ENCODE measurements at places on chromosomes 2 and 18.
A peak's percentile ranks its signal among the peaks of the same experiment; 100 is the strongest.

GRCh38 chr2:42967959-42968674, 175.7 kb upstream of the HAAO start:
- DNase-seq = no peak

GRCh38 chr2:62465039-62465740, 40.8 kb downstream of the TMEM17 start:
- no peak for DNase-seq

- DNase-seq = no peak
These were observed 1.1 kb upstream of the NEMP2 start for GRCh38 chr2:190535586-190535985.

DNA sequence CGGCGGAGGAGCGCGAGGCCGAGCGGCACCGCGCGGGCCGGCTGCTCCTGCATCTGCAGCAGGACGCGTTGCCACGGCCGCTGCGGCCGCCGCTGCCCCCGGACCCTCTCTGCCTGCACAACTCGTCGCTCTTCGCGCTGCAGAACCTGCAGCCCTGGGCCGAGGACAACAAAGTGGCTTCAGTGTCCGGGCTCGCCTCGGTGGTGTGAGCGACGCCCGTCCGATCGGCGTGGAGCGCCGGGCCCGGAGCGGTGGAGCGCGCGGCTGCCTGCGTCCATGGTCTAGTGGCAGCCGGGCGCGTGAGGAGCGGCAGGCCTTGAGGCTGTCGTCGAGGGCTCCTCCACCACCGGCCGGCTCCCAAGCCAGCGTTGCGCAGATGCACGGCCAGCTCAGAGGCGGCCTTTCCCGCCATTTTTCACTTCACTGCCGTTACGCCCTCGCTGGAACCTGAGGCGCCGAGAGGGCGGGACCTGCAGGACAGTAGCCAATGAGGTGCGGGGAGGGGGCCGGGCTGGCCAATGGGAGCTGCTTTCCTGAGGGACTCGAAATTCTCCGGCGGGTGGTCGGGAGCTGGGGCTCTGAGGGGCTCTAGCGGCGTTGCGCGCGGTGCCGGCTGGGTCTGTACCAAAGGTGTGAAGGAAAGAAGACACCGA, 1.9 kb downstream of the TLX2 start:
- DNase-seq = peak; percentile 84

DNA sequence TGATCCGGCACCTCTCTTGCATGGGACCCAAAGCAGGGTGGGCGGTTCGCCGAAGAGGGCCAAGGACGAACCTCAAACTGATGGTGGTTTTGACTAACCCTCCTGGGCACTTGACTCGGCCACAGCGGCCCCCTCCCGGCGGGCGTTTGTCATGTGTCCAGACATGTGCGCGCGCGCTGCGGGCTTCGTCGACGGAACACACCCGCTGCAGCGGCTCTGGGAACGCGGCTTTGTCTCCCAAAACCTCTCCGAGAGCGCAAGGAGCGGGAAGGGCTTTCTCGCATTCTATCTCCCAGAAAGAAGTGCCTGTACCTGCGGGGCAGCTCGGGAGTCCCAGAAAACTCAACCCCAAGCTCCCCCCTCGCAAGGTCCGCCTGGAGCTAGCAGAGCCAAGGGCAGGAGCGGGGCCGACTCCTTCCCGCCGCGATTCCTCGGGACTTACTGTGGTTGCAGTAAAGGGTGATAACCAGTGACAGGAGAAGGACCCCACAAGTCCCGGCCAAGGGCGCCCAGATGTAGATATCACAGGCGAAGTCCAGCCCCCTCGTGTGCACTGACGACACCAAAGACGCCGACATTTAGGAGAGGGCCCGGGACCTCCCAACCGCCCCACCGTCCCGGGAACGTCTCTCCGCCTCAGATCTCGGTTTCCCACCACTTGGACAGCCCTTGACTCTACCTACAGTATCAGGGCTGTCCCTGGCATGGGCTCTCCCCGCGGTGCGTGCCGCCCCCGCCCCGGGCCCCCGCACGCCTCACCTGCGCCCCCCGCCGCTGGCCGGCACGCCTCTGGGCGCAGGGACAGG, 1.6 kb downstream of the CD8A start:
- DNase-seq = peak; percentile 23

GRCh38 chr18:73366713-73367112, 498.9 kb upstream of the NETO1 start:
- DNase-seq = no peak

DNA sequence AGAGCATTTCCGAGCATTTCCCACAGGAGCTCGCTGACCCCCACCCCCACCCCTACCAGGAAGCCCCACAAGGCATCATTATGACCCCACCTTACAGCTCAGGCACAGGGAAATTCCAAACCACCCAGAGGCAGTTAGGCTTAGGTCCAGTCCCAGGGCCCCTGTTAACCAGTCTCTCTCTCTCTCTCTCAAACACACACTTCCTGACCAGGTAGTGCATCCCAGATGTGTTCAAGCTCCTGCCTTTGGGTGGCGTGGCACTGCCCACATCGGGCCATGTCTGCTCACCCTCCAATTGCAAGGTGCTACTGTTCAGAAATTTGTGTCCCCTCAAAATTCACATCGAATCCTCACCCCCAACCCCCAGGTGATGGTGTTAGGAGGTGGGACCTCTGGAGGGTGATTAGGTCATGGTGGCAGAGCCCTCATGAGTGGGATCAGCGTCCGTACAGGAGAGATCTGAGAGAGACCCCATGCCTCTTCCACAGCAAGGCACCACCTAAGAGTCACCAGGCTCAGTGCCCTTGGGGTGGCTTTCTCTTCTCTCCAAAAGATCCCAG, 8.8 kb downstream of the COPS9 start:
- no peak for DNase-seq

DNA sequence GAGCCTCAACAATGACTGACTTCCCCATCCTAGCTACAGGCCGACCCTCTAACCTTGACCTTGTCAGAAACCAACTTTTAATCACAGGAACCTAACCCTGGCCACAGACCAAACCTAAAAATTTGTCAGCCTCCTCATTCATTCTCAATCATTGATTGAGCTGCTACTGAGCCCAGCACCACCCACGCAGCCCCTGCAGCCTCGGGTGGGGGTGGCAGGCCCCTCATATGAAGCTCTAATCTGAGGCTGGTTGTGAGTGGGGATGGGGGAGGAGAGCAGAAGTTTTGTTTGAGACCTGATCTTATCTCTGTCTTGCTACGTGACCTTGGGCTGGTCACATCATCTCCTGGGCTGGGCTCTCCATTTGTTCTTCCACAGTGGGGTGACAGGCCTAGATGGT, 99.5 kb upstream of the EPAS1 start:
- no peak for DNase-seq

- peak; percentile 36 for DNase-seq
These were observed 23.2 kb upstream of the SLC35F6 start for GRCh38 chr2:26740890-26741302.

DNA sequence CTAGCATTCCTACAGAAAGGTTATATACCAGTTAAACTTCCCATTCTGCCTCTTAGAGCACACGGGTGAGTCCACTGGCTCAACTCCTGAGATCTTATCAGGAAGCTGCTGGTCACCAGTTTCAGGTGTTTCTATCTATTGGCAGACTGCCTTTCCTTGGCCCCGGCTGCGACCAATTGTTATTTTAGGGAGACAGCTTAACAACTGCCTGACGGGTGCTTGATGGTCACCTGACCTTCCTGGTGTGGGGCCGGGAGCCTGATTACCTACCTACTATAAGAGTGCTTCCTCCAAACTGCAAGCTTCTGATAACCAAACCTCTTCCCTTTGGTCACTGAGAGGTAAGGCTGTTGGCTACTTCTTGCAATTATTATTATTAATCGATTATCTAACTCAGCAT, 122.1 kb upstream of the XIRP2 start:
- DNase-seq = no peak

DNA sequence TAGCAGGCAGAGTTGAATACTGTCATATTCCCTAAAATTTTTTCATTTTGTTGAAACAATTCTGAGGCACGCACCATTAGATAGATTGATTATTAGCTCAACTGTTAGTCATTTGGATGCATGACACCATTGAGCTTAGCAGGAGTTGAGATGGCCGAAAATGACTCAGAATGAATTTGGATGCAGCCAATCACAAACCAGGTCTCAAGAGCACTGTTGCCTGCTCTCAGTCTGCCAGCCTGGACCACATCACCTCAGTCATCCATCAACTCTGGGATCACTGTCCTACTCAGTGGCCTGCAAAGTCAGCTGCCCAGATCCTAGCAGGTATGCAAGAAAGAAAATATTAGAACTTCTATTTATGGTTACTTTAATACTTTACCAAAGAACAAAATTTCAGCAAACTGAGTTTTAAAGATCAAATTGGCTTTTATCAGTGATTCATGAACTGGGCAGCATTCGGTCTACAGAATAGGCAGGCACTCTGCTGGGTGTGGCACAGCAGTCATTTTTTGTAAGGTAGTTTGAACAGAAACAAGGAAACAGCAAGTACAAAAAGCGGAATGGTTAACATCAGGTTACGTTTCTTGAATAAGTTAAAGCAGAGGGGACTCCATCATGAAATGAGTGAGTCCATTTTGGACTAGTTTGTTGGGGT, 152.7 kb upstream of the ARHGAP28 start:
- DNase-seq = no peak

GRCh38 chr2:239533569-239534316, 132.9 kb upstream of the HDAC4 start:
- no peak for DNase-seq

- peak; percentile 0 for DNase-seq
These were observed 28.5 kb downstream of the SLC66A2 start for GRCh38 chr18:79922971-79923411.

DNA sequence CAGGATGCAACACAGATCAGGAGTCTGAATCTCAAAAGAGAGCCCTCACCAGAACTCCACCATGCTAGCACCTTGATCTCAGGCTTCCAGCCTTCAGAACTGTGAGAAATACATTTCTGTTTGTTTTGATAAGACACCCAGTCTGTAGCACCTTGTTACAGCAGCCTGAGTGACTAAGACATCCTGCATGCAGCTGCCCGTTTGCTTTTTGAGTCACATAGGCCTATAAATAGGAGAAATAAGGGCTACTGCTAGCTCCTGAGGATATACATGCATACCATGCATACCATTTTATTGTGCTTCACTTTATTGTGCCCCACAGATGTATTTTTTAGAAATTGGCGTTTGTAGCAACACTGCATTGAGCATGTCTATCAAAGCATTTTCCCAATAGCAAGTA, 337.8 kb downstream of the CDH2 start:
- DNase-seq = no peak

DNA sequence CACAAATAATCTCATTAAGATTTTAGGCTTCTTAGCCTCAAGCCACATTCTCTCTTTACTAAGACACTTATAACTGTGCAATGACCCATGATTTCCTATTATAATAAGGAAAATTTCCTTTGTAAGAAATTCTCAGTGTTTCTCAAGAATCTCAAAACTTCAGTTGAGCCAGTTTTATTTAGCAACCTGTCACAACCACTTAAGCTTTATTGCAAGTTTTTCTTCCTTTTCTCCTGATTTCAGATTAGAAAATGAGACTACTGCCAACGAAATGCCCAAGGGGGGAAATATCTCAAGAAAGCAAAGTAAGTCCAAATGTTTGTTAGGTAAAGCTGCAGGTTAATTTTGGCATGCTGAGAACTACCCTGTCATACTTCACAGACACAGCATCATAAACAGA, 178.5 kb downstream of the THADA start:
- no peak for DNase-seq

DNA sequence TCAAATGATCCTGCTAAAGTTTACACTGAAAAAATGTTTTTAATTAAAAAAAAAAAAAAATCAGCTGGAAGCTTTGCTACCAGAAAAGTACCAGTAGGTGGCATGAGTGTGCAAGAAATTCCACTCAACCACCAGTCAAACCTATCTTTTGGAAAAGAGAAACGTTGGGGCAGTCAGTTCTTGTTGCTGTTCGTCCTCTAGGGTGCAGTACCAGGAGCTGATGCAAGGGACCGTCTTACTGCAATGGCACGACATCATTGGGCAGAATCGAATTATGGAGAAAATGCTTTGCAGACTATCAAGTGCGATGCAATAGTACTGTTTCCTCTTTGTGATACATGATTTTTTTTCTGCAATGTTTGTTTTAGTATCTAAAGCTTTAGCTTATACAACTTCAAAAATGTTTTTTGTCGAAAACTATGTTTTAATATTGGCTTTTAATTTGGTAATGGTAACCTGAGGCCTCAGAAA, 18.3 kb downstream of the YPEL5 start:
- DNase-seq = peak; percentile 62

- DNase-seq = no peak
These were observed 225.2 kb downstream of the SLC4A3 start for GRCh38 chr2:219852626-219853025.

GRCh38 chr18:62569081-62569655, 46.3 kb downstream of the ZCCHC2 start:
- no peak for DNase-seq

- no peak for DNase-seq
These were observed 89.0 kb downstream of the RAPH1 start for GRCh38 chr2:203446071-203446481.

DNA sequence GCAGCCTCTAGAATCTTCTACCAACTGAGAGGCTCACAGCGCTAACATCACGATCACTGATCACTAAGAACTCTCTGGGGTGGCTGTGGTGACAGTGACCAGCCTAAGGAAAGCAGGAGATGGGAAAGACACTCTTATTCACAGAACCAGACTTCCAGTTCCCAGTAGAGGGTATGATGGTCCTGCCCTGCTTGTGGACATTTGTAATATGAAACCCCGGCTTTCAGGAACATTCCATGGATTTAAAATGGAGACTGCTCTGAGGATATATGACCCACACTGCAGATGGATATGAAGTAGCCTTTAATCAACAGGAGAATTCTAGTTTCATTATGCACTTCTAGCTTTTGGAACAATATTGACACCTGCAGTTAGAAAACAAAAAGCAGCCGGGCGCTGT, 131.8 kb downstream of the AFF3 start:
- DNase-seq = no peak

DNA sequence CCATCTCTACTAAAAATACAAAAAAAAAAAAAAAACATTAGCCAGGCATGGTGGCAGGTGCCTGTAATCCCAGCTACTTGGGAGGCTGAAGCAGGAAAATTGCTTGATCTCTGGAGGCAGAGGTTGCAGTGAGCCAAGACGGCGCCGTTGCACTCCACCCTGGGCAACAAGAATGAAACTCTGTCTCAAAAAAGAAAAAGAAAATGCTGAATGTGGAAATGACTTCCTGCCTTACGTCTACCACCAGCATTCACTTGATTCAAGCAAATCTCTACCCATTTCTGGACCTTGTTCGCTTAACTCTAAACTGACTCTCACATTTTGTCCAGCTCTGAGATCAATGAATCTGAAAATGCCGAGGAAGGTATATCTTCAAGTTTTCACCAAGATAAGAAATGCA, 825.3 kb downstream of the TRIB2 start:
- DNase-seq = no peak

- DNase-seq = no peak
These were observed 155.5 kb downstream of the ZFP36L2 start for GRCh38 chr2:43070676-43071502.

- no peak for DNase-seq
These were observed 103.3 kb downstream of the MDH1 start for GRCh38 chr2:63692002-63692606.

DNA sequence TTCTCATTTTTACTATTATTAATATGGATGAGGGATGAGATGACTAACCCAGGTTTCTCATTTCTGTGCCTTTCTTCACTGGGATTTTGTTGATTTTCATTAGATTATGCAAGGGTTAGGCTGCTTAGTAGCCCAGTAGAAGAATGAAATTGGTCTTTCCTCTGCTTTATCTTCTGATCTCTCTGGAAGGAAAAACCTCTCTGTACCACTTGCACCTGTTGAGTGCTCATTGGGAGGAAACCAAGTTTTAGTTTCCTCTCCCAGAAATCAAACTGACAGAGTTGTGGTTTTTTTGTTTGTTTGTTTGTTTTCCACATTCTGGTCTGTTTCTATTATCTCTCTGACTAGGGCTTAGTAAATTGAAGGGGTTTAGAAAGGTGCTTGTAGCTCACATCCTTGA, 60.8 kb downstream of the KIAA1328 start:
- no peak for DNase-seq

Data from stimulated activated CD4-positive, alpha-beta T cell treated with anti-CD3 and anti-CD28 coated beads, Interleukin-15, amount 100 ng/mL, for 24 hours (primary cell).